ENCODE measurements at places on chromosomes 3 and 15. TPM values are rescaled to one million over a fixed set of nuclear protein-coding genes. Genes with fewer than 3 reads are reported as not detected.

DNA sequence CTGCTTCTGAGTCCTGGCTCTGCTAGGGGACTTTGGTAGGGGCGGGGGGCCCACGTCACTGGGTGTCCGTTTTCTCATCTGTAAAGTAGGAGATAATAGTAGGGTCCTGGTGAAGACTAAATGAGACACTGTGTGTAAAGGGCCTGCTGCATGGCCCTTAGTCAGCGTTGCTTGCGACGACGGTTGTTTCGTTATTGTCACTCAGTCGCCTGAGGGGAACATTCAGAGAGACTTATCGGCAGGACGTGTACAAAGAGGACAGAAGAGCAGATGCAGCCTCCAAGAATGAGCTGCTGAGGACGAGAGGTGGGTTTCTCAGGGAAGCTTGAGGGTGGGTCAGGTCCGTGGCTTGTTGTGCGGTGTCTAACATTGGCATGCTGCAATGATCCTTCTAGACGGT is 52.9 kb upstream of the MEX3B start:
- no peak for DNase-seq

- DNase-seq = no peak
Measured at GRCh38 chr3:85571835-85572234, 613.0 kb downstream of the CADM2 start.

RETNLB gene
- total RNA-seq = not detected

ZNF502 gene
- total RNA-seq = 8.4 TPM

ATP13A4 gene
- total RNA-seq = 0.62 TPM

ANKRD63 gene
- 0.22 TPM for total RNA-seq
